BJ (cell line): ENCODE measurements at places on chromosomes 11 and 22. TPM values are rescaled to one million over a fixed set of nuclear protein-coding genes. Genes with fewer than 3 reads are reported as not detected.

Gene NRGN
- 0.98 and 1.6 TPM in 2 replicates for polyA plus RNA-seq

GRCh38 chr22:40258017-40258416 lies 80.3 kb downstream of the TNRC6B start:
- no peak for DNase-seq

- no peak for DNase-seq
Measured at GRCh38 chr11:120216426-120217102, 5.7 kb downstream of the OAF start.

DNA sequence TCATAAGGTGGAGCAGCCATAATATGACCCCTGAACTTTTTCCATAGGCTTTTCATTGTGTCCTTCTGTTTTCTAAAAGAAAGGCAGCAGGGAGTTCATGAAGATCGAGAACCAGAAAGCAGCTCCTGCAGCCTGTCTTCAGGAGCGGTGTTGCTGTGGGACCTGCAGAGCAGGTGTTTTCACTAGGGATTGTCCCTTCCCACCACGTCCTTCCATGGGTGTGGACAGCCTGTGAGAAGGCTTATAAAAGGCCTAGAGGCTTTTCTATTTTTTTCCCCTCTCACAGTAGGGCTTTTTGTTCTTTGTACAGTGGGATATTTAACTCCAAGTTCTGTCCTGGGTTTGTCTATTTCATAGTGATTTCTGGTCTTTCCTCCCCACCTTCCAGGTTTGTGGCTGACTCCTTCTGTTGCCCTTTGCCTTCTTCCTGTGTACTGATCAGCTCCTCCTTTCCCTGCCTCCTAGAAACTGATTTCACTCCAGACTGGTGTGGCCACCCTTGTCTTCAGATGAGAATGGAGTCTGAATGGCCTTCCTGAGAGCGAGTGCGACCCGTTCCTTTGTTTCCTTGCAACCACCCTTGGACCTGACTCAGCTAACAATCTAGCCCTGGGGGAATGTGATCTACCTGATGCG lies 10.1 kb downstream of the MRPL16 start:
- DNase-seq, result no peak

Gene HEPN1
- not detected in 2 replicates for polyA plus RNA-seq

Gene MMP12
- polyA plus RNA-seq, result 0.12 and 0.38 TPM in 2 replicates

Gene TTC12
- 11.2 and 14.0 TPM in 2 replicates for polyA plus RNA-seq

DNA sequence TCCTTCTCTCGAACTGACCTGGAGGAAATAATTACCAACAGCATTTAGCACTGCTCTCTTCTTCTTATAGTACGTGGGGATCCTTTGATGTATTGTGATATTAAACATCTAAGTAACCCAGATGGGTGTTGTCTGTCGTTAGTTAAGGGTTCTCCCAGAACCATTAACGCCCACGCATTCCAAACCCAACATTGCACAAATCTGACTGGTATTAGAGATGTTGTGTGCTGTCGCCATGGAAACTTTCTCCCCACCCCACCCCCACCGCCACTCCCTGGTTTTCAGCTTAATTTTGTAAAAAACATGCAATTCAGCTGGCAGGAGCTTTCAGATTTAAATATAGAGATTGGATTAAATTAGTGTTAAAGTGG lies 1495.2 kb downstream of the TBC1D22A start:
- no peak for DNase-seq

DNA sequence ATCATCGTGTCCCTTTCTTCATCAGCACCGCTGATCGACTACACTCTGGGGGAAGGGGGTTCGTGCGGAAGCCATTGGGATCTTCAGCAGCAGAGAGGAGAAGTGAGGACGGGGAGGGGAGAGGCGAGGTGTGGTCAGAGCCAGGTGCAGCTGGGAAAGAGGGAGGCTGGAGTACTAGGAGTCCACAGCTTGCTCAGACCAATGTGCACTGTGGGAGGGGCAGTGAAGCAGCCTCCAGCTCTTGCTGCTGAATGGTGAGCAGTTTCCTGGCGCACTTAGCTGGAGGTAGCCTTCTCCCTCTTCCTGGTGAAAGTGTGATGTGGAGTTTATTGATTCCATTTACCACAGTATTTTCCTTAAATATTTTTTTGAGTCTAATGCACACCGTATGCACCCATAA lies 99.0 kb upstream of the NECTIN1 start:
- DNase-seq, result no peak

Gene HPX
- 0.82 and 0.87 TPM in 2 replicates for polyA plus RNA-seq

- DNase-seq, result peak; percentile 37
Measured at GRCh38 chr11:27022659-27023251, 17.9 kb upstream of the BBOX1 start.

DNA sequence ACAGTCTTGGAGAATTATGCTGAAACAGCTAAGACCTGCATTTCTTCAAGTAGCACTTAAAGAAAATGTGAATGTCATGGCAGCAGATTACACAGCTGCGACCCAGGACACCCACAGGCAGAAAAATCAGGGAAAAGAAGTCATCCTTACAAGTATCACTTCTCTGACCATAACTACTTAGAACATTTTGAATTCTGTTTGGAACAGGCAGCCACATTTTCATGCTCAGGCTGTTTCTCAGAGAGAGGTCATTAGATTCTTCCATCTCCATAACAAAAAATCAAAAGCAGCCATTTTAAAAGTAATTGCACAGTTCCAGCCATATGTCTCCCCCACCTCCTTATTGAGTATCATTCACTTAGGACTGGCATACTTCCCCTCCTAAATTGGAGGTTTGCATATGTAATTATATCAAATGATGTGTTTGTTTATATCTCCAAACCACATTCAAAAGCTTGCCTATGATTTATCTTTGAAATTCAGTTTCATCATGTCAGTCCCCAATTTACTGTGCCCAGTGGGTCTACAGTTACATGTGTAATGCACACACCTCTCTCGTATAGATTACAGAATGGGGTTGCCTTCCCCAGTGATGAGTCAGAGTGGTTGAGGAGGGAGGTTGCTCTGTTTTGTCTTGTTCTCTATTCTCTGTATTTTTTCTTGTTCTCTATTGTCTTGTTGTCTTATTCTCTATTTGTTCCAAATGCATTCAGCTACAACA lies 276.5 kb upstream of the MTNR1B start:
- DNase-seq, result no peak

Gene ZBTB16
- polyA plus RNA-seq, result not detected in 2 replicates

GRCh38 chr11:114326776-114327175 lies 30.6 kb downstream of the NNMT start:
- no peak for DNase-seq

GRCh38 chr11:119115484-119116234 lies 5.7 kb upstream of the HINFP start:
- DNase-seq, result no peak

- no peak for DNase-seq
Measured at GRCh38 chr11:70650075-70650909, 252.0 kb downstream of the CTTN start.

DNA sequence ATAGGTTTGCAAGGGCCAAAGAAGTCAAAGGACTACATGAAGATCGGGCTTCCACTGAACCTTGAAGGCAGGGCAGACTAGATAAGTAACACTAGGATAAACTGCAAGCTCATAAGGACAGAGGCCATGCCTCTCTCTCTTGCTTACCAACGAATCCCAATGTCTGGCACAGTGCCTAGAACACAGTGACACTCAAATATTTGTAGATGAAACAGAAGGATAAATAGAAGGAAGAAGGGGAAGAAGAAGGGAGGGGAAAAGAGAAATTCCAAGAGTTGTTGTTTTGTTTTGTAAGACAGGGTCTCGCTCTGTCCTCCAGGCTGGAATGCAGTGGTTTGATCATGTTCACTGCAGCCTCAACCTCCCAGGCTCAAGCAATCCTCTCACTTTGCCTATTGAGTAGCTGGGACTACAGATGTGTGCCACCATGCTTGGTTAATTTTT lies 26.9 kb downstream of the SIK3 start:
- no peak for DNase-seq

Gene C11orf87
- 0.11 and 0.13 TPM in 2 replicates for polyA plus RNA-seq

- DNase-seq, result no peak
Measured at GRCh38 chr11:133649040-133649439, 116.7 kb upstream of the OPCML start.
